ENCODE measurements at places on chromosomes 1 and 21.

DNA sequence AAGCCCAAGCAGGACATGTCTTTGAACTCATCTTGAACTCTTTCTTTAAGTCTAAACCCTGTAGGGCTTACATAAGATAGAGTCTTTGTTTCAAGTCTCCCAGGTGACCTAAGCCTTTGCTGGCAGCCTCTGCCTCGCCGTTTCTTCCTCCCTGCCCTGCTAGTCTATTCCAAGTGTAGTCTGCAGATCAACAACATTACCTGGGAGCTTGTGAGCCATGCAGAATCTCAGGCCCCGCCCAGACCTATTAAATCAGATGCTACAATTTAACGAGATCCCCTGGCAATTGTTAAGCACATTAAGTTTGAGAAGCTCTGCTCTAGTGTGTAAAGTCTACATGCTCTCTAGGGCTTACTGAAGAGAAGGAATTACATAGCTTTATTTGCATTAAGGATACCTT is 271.6 kb downstream of the PBX1 start:
- DNase-seq = no peak

DNA sequence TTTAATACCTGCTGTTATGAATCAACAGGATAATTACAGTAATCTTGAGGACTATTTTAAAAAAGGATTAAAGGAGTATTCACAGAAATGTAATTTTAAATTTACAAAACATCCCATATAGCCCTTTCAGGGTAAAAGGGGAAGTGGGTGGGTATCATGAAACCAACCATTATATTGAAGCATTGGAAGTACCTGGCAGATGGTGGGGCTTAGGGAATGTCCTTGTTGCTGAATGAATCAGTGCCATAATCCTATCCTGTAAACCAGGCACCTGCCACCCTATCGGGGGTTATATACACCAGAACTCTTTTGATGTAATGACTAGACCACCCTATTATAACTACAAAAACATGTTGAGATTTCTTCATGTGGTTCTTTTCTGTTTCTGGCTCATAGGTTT is 30.4 kb downstream of the CDC14A start:
- no peak for DNase-seq

DNA sequence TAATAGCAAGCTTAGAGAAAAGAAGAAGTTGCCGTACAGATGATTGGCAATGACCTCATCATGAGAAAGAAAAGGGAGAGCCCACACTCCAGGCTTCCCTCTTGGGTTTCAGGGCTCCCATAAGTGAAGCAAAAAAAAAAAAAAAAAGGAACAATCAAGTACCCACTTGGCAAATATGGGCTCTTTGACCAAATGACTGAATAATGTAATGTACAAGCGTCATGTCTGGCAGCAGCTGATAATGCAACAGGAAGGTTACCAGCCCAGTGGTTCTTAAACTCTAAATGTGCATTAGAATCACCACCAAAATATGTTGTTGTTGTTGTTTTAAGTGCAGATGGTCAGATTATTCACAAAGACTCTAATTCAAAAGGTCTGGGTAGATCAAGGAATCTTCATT is 13.5 kb downstream of the TNFSF4 start:
- DNase-seq = peak; percentile 50

GRCh38 chr1:156220226-156220625 is 7.4 kb downstream of the PMF1 start:
- no peak for DNase-seq

GRCh38 chr1:32336963-32337675 is 1.1 kb upstream of the MARCKSL1 start:
- peak; percentile 88 for DNase-seq

DNA sequence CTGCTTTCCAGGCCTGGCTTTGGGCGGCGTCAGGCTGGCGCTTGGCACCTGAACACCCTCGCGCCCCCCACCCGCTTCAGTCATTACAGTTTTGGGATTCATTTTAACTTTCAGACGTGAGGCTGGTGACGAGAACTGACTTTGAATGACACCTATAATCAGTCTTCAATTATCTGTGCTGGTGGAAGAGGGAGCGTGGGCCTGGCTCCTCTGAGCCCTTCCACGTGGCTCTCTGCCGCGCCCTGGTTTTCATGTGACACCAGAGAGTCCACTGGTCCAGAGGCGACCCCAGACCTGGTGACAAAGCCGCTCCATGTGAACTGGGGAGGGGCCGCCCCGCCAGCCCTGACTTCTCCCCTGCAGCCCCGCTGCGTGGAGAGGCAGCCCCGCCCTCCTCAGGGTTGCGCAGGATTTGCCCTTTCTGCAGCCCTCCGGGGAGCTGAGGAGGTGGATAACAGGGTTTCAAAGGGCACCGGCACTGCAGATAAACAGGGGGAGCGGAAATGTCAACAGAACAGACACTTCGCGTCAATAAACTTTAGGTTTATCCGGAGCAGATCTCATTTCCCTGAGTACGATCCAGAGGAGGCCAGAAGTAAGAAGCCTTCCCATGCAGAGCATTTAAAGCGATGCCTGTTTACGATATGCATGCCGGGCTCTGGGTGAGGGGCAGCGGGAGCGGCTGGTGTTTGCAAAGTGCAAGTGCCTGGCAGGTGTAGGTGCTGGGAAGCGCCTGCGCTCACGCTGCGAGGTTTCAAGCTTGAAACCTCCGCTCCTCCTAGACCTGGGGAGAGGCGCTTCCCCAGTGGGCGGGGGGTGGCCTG is 56.4 kb downstream of the AJAP1 start:
- DNase-seq = no peak

- no peak for DNase-seq
Observed at GRCh38 chr1:113654883-113655282, 104.4 kb downstream of the PHTF1 start.

DNA sequence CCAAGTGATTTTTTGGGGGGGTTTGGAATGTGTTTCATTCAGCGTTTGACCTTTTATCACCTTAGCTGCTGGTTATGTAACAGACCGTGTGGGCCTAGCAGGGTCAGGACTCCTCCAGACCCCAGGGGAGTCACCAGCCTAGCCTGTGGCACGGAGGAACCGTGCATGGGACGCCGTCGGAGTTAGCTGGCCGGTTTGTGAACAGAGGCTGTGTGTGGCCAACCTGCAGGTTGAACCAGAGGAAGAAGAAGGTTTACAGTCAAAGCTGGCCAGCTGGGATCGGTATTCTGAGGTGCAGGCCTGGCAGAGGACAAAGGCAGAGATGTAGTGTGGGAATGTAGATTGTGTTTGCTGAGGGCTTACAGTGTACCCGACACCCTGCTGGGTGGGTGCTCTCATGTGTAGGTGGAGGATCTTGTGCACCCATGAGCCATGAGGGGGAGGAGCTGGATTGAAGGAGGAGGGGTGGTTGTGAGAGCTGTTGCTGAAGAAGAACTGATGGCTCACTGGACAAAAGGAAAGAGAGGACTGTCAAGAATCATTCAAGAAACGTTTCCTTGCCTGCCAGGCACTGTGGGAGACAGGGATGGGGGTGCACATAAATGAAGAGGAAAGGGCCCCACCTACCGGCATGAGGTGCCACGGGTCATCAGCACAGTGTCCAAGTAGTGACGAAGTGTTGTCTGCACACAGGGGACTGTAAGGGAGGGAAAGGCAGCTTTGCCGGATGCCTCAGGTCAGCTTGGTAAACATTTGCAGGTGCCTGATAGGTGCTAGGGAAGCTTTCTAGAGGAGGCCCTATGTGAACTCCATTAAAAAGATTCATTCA is 40.0 kb upstream of the PWP2 start:
- no peak for DNase-seq

All from hematopoietic multipotent progenitor cell treated with erythropoietin and hydrocortisone succinate and interleukin-3 and kit ligand, for 6 days (in vitro differentiated cells).